ENCODE measurements at places on chromosomes 13 and 19.

GRCh38 chr13:77833331-77833863, 85.2 kb downstream of the EDNRB start:
- DNase-seq: no peak

GRCh38 chr19:288911-289310, 2.3 kb downstream of the PLPP2 start:
- DNase-seq: no peak

- peak; percentile 81 for DNase-seq
Measured at GRCh38 chr19:23116802-23117571, at the start of gene ZNF730. ZNF730 (plus strand) TSS chr19:23117025; CDS start chr19:23117174, 149 bp downstream.

- DNase-seq: no peak
Measured at GRCh38 chr19:958967-959855, 24.9 kb upstream of the WDR18 start.

GRCh38 chr13:45142440-45143345, 22.4 kb downstream of the GTF2F2 start:
- no peak for DNase-seq

Measured in GM23338 (cell line).